ENCODE measurements at places on chromosomes 13 and 19.

DNA sequence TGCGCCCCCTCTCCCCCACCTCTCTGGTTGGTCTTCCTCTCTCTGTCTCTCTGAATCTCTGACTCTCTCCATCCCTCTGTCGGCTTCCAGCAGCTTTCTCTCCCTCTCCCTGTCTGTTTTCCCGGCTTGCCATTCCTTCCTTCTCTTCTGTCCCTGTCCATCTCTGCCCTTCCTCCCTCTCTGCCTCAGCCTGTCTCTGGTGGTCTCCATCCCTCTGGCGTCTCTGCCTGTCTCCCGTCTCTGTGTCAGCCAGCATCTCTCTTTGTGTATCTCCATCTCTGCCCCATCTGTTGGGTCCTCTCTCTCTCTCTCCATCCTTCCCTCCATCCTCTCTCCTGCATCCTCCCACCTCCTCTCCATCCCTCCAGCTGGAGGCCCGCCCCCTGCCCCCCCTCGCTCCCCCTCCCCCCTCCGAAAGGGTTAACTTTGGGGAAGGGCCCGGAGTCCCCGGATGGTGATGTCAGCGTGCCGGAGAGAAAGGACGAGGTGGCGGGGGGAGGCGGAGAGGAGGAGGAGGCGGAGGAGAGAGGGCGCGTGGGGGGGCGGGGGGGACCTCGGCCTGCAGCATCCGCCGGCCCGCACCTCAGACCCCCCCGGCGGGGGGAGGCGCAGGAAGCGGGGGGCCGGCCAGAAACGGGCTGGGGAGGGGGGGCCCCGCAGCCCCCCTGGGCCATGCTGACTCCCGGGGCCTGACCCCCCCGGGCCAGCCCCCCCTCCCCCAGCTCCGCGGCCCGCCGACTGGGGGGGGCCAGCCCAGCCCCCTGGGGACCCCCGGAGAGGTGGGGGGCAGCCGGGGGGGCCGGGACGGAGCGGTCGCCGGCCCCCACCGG, at the start of gene BRSK1:
BRSK1 (plus strand) TSS at position 450 of the 830 bp plus-strand sequence. CDS start 446 bp downstream, outside the sequence.
- no peak for DNase-seq

DNA sequence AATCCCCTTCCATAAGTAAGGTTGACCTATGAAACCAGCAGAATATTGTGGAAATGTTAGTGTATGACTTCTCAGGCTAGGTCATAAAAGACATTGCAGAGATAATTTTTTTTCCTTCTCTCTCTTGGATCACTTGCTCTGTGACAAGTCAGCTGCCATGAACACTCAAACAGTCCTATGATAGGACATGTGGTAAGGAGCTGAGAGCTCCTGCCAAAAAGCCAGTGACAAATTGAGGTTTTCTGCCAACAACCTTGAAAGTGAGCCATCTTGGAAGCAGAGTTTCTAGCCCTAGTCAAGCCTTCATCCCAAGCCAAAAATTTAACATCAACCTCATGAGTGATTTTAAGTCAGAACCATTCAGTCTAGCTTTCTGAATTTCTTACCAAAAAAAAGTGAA, 270.9 kb upstream of the NBEA start:
- DNase-seq: no peak

DNA sequence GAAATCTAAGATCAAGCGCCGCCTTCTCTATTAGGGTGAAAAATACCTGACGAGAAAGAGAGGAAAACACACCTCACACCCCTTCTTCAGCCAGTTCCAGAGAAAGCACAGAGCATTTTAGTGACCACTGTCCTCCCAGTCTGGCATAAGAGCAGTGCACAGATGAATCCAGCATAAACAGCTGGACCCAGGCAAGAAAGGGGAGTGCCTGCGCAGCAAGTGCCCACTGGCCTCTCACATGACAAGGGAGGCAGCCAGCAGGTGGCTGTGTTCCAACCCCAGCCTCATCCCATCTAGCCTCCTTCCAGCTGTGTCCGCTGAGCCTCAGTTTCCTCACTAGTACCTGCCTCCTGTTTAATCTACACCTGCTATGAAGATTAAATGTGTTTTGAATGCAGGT, 8.0 kb downstream of the MED26 start:
- no peak for DNase-seq

DNA sequence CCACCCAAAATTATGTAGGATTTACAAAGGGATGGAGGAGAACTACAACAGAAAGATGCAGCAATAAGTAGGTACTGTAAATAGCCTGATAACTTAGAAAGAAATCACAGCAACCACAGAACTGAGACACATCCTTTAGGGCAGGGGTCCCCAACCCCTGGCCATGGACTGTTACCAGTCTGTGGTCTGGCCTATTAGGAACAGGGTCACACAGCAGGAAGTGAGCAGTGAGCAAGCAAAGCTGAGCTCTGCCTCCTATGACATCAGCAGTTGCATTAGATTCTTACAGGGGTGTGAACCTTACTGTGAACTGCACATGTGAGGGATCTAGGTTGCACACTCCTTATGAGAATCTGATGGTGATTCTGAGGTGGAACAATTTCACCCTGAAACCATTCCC, 997.6 kb downstream of the DIAPH3 start:
- no peak for DNase-seq

DNA sequence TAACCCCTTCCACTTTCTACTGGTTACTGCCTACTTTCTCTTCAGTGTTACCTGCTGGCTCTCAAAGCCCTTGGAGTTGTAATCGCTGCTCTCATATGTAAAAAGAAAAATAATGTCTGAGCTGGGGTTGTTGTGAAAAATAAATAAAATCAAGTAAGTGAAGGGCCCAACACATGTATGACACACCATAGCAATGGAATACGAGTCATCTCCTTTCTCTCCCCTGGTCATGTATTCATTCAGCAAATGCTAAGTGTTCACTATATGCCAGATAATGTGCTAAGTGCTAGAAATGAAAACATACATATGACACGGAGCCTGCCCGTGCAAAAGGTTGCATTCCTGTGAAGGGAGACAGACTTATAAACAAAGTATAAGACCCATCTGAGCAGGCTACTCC, 535.0 kb downstream of the RFC3 start:
- no peak for DNase-seq

DNA sequence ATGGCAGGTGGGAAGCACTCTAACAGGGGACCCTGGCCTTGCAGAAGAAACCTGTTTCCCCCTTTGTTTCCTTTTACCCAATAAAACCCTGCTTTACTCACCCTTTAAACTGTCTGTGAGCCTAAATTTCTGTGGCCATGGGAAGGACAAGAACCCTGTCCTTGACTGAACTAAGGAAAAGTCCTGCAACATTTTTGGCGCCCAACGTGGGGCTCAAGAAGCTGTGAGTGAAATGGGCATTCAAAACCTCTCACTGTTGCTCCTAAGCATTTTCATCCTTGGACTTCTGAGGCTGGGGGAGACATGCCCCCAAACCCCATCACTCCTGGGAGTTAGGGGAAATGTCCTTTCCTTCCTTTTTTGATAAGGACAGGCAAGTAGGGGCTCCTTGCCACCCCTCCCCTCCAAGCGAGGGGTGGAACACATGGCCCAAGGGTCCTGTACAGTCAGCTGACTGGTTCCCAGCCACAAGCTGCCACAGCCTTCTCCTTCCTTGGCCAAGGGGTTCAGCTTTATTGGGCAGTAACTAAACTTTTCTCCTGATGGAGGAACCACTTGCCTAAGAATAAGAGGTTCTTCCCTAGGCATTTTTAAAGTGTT, 381.6 kb downstream of the KLF5 start:
- DNase-seq: no peak

GRCh38 chr19:23769691-23770468, 11.2 kb upstream of the ZNF681 start:
- DNase-seq: no peak

GRCh38 chr13:66585669-66586203, 644.4 kb downstream of the PCDH9 start:
- no peak for DNase-seq
